ENCODE measurements at places on chromosomes 7 and 10.

DNA sequence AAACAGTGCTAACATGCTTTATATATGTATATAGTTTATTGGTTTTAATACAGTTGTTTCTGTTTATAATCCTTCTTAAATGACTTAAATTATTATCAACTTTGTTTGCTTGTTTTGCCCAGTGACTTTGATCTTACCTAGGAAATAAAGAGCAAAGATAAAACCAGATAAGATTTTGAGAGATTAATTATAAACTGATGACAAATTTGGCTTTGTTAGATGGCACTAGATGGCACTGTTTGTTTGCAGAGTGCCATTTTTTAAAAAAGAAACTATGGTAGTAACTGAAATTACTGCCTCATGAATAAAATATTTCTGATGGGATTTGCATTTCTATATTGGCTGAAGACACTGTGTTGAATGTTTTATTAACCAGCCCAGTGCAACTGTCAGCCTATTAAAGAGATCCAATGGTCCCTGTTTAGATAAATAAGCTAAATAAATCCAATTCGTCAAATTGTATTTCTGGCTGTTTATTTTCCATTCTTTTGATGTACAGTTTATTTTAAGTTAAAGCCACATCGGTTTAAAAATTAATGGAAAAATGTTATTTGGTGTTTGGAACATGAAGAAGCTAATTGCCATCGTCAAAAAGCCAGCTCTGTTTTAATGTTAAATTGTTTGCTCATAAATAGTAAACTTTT lies 28.7 kb downstream of the VTI1A start:
- no peak for DNase-seq

GRCh38 chr10:126518218-126519080 lies 130.2 kb upstream of the ADAM12 start:
- no peak for DNase-seq

- no peak for DNase-seq
These were observed 25.0 kb upstream of the PODXL start for GRCh38 chr7:131581241-131582051.

GRCh38 chr7:79420464-79420863 lies 33.0 kb downstream of the MAGI2 start:
- no peak for DNase-seq

DNA sequence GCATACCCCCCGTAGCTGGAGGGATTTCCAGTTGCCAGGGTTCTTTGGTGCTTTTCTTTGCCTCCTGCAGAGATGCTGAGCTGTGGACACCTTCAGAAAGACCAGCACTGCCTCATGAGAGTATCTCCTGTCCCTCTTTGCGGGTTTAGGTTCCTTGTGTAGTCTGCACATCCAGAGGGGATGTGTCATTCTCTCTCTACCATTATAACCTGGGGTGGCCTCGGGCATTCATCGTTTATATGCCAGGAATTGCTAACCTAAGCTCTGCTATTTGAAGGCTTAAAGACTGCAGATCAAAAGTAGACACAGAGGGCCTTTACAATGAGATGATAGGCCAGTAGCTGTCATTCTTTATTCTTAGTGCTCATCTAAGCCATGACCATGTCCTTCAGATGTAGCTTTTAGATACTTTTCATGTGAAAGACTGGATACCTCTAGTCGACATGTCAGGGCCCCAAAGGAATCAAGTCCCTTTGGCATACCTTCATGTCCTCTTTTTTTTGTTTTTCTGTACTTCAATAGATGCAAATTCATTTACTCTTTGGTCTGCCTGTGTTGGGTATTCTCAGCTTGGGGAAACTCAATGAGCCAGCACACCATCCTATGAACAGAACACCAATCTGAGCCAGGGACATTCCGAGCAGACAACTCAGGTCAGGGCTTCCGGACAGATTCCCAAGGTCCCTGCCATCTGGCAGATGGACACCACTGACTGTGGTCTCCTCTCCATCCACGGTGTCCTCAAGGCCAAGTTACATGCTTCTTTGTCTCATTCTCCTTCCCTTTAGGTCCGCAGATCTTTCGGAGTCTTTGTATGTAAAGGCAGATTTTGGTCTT lies 129.3 kb downstream of the NRF1 start:
- DNase-seq = no peak

GRCh38 chr7:118085000-118085399 lies 99.0 kb upstream of the LSM8 start:
- no peak for DNase-seq

DNA sequence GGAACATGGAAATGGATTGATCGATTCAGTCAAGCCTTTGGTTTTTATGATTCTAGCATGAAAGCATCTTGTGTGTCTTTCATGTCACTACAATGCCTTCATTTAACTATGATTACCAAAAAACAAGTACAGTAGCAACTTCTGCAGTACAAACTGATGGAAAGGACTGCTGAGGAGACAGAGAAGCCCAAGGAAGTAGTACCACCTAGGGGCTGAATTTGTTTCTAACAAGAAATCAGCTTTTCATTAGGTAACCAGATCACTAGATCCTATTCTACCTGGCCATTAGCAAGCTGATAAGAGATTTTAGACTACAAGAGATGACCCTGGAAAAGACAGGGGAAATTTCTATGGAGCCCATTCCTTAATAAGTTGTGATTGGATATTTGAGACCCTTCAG lies 3.2 kb upstream of the IFIT1 start:
- DNase-seq = no peak

DNA sequence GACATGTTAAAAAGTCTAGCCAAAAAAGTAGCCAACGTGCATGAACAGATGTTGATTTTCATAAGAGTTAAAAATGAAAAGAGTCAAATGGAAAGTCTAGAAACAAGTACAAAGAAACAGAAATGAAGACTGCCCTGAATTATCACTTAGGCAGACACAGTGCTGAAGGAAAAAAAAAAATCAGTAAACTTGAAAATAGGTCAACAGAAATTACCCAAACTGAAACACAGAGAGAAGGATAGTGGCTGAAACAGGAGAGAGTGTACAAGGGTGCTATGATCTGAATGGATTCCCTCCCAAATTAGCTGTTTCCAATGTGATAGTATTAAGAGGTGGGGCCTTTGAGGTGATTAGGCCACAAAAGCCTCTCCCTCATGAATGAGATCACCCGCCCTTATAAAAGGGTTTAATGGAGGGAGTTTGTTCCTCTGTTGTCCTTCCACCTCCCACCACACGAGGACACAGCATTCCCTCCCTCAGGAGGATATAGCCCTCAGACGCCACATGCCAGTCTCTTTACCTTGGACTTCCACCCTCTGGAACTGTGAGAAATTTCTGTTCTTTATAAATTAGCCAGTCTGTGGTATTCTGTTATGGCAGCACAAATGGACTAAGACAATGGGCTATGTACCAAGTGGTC lies 249.7 kb downstream of the AHR start:
- DNase-seq = no peak

DNA sequence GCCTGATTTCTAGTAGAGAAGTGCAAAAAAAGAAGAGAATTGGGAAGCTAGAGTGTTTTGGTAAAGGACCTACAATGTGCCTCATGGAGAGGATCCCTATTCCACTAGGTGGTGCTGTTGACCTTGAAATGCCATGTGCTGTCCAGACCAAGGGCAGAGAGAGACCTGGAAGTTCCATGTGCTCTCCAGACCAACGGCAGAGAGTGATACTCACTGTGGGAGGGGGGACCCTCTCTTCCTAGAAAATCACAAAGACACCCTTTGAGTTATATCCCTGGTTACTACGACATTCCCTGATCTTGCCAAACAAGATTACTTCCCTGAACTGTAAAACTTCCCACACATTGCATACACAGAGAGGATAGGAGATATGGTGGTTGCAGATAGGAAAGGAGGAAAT lies 212.7 kb upstream of the ZNF804B start:
- no peak for DNase-seq

All from stimulated activated CD4-positive, alpha-beta T cell treated with anti-CD3 and anti-CD28 coated beads, Interleukin-2, amount 100 ng/mL, for 24 hours (primary cell).